ENCODE measurements at places on chromosomes 7 and 10.

DNA sequence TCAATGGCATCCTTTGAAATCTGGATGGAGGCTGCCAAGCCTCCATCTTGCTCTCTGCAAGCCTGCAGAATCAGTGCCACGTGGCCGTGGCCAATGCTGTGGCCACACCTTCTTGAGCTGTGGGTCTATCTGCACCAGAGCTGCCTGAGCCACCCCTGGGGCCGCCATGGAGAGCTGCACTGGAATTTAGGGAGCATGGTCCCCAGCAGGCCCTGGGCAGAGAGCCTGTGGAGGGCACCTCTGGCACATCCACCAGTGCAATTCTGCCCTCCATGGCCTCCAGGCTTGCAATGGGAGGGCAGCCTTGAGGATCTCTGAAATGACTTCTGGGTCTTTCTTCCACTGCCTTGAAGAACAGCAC lies 55.6 kb upstream of the NKX6-2 start:
- no peak for DNase-seq

GRCh38 chr7:2445047-2445446 lies 31.2 kb downstream of the GRIFIN start:
- peak; percentile 36 for DNase-seq

DNA sequence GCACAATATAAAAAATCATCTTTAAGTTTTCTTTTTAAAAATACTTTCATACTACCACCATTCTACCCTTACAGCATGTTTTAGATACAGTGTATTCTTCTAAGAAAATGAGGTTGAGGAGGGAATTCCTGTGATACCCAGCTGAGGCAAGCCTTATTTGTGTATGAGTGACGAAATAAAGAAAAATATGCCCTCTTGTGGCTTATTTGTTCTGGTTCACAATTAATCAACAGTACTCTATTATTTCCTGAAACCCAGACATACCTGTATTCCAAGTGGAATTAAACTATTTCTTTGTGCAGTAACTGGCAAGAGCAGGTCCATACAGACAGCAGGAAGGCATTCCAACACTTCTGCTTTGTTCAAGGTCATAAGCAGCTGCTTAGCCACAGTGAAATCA lies 4.5 kb upstream of the SEMA3D start:
- DNase-seq, result peak; percentile 55

DNA sequence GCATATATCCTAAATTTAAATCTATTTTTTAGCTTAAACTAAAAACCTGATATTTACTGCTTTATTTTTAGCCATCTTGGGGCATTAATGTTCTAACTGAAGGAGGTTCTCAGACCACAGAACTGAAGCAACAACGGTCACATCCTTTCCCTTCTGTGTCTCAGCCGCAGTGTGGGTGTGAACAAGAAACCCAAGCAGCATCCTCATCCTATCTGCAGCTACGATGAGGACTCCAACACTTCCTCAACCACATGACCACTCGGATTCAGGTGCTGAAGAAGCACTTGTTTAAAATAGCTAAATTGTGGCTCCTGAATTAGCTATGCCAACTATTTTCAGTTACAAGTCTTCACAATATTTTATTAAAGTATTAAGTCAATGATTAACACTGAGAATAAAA lies 5.3 kb downstream of the ESYT2 start:
- DNase-seq, result no peak

DNA sequence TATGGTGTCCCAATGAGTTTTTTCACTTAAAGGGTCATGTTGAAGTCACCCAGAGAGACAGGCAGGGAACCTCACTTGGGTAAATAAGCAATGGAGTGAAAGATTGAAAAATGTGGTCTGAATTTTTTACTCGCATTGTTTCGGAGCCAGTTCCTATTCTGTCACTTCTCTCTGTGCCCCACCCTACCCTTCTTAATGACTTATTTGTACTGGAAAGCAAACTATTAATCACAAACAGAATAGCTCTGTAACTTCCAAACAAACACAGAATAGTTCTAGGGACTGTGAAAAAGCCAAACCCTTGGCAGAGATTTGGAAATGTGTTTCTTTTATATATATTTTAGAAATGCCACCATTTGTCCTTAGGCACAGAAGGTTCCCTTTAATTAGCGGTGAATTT lies 76.0 kb downstream of the LRMDA start:
- no peak for DNase-seq

GRCh38 chr7:11636274-11636673 lies 195.7 kb downstream of the THSD7A start:
- no peak for DNase-seq

DNA sequence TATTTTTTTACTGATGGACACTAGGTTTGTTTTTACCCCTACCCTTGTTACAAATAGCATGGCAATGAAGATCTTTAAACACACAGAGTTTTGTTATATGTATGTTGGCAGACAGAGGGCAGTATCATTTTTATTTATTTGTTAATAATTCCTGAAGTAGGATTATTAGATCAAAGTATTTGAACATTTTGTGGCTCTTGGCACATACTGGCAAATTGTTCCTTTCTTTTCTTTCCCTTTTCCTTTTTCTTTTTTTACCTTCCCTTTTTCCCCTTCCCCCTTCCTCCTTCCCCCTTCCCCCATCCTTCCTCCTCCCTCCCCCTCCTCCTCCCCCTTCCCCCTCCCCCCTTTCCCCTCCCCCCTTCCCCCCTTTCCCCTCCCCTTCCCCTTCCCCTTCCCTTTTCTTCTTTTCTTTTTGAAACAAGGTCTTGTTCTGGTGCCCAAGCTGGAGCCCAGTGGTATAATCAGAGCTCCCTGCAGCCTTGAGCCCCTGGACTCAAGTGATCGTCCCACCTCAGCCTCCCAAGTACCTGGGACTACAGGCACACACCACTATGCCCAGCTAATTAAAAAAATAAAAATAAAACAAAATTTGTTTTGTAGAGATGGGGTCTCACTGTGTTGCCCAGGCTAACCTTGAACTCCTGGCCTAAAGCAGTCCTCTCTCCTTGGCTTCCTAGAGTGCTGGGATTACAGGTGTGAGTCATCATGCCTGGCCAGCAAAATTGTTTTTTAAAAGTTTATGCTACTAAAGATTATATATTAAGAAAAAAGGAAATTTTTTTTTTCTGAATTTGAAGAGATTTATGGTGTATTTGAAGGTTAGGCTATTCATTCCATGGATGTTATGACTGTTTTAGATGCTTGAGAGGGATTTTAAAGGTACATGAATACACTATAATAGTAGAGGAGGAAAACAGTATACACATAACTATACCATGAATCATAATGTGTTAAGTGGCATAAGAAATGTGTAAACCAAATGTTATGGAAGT lies 39.3 kb downstream of the SEPTIN7 start:
- peak; percentile 20 for DNase-seq

DNA sequence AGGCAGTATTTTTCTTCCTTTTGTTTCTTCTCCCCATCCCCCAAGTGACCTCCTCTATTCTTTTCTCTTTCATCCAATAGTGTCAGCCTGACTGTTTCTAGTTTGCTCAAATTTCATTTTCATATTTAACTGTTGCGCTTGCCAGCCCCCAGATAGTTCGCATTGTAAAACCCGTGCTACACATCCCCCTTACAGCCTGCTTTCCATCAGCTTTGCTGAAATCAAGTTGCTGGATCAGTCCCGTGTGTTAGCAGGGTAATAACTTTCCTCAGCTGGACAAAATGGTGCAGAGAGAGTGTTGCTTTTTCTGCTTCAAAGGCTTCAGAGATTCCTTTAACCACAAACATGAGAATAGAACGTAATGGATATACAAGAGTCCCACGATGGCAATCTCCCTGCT lies 180.6 kb upstream of the NPVF start:
- DNase-seq, result no peak

DNA sequence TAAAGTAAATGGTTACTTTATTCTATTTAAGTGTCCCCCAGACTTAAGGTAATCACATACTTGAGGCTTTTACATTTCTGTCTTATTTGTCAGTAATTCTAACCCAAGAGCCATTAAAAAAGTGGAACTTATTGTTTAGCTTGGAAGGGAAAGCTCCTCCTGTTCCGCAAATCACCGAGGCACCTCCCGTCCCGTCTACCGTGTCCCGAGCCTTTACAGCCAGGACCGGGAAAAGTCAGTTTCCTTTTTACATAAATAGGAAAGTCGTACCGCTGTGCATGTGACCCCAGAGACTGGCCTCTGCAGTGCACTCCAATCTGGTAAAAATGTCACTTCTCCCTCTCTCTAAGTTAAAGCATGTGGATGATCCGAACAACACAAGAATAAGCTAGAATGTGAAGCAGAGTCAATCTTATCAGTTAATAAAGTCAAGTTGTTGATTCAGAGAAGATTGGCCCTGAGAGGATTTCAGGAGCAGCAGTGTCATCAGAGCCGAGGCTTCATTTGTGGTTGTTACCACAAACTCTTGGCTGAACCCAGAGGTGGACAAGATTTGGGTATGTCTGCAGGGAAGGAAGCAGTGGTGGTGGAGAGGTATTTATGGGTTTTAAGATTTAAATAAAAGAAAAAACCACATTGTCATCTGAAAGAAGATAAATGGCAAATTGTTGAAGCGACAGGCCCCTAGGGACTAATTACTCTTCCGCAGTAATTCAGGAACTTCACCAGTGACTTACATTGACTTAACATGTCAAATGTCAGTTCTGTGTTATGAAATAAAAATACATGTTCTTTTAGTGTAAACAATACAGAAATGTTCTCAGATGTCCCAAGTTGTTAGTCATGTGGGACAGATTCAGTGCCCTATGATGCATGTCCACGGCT lies 316.6 kb upstream of the ZNF32 start:
- DNase-seq, result peak; percentile 55

- peak; percentile 55 for DNase-seq
These were observed 3.2 kb upstream of the ZNF248 start for GRCh38 chr10:37860494-37861190.

DNA sequence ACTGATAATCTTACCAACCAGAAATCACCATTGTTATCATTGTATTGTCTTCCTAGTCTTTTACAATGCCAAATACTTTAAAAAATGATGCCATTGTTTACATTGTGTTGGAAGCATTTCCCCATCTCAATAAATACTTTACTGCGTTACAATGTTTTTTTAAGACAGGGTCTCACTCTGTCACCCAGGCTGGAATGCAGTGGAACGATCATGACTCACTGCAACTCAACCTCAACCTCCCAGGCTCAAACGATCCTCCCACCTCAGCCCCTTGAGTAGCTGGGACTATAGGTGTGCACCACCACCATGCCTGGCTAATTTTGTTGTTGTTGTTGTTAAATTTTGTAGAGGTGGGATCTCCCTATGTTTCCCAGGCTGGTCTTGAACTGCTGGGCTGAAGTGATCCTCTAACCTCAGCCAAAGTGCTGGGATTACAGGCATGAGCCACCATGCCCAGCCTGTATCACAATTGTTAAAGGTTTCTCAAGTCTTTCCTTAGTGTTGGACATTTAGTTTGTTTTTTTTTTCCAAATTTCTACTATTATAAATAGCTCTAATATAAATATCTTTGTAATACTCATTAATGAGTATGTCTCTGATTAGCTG lies 13.5 kb downstream of the LRMDA start:
- DNase-seq, result no peak

GRCh38 chr10:47325303-47326291 lies 3.3 kb downstream of the GDF2 start:
- no peak for DNase-seq

GRCh38 chr7:125775317-125775716 lies 845.7 kb upstream of the POT1 start:
- DNase-seq, result no peak

GRCh38 chr10:124153023-124153826 lies 59.8 kb upstream of the CHST15 start:
- peak; percentile 92 for DNase-seq

DNA sequence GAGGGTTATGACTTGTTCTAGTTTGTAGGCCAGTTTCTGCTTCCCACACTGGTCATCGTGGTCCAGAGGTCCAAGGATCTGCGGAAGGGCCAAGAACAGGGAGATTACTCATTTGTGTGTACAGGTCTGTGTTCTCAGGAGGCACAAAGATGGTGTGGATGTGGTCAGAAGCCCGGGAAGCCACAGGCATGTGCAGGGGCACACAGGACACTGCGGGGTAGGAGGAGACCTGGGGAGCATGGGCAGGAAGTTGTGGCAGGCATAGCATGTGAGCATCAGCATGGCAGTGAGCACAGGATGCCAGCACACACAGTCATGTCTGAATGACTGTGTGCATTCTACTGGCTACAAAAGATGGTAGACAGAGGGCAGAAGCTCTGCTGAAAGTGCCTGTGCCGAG lies 445.8 kb downstream of the PLXNA4 start:
- DNase-seq, result peak; percentile 49

GRCh38 chr10:87593702-87594101 lies 66.0 kb upstream of the PAPSS2 start:
- DNase-seq, result no peak

DNA sequence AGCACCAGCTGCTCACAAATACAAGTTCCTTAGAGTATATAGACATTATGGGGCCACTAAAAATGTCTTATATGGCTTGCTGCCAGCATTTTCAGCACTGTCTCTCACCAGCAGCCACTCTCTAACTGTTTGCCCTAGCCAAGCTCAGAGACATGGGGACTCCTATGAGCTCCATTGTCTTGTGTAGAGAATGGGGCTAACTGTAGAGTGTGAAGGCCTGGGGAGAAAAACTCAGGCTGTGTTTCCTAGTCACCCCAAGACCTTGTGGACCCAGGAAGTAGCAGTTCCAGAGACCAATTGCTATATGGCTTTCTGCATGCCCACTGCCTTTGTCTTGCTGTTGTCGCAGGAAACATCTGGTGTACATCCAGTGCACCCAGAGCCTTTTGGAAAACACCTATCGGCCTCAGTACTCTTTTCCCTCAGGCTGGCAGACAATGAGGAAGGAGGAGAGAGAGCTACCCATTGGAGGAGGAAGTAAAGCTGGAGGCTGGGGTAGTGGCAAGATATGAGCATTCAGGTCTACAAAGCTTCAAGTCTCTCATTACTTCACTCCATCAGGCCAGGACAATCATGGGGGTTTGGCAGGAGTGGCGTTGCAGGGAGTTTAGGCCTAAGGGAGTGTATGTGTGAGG lies 28.4 kb downstream of the ENTPD1 start:
- no peak for DNase-seq

DNA sequence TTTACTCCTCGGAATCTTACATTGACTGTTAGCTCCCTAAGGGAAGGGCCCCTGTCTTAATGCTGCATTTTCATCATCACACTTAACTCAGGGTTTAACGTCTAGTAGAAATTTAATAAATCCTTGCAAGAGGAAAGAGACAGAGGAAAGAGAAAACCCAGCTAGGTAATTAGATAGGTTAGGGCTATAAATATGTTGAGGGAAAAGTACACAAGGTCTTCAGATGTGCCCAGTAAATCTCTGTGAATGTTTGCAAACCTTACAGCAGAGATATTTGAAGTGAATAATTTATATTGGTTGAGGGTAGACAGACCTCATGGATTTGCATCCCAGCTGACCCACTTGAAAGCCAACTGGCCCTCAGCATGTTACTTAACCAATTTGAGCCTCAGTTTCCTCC lies 315.5 kb upstream of the NPVF start:
- DNase-seq, result no peak

All from astrocyte of the hippocampus (primary cell).